ENCODE measurements at places on chromosomes 2 and 18.

GRCh38 chr2:42267530-42267929 lies 93.5 kb downstream of the COX7A2L start:
- DNase-seq = no peak

DNA sequence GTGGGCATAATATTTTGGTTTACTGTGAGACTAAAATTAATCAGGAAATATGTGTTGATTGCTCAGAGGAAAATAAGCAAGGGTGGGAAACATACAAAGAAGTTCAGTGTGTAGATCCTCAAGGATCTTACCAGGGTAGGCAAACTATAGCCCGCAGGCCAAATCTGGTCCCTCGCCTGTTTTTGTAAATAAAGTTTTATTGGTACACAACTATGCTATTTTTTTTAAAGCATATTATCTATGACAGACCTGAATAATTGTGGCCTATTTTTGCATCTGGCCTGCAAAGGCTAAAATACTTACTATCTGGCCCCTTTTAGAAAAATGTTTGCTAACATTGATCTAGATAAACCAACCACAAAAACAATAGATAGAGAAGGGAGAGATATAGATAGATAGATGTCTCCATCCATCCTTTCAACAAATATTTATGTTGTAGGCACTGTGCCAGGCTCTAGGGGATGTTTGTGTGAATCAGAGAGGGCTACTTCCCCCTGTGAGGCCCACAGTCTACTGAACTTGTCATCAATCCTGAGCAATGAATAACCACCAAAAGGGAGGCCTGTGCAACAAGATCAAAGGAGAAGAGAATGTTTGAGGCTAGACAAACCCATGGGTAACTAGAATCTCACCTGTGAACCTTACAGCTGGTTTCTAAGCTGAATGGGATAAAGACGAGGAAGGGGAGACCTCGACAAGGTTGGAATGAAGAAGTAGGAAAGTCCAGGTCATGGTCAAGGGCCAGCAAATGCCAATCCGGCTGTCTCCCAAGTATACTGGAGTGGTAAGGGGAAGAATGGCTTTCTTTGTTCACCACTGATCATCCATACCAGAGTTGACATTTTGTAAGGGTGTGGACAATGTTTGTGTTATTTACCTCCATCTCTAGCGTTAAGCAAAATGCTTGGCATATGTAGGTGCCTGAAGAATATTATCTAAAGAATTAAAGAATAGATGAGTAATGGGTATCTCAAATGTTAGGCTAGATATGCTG lies 23.6 kb downstream of the ALPK2 start:
- no peak for DNase-seq

GRCh38 chr2:118761771-118762170 lies 85.7 kb downstream of the EN1 start:
- DNase-seq = no peak

DNA sequence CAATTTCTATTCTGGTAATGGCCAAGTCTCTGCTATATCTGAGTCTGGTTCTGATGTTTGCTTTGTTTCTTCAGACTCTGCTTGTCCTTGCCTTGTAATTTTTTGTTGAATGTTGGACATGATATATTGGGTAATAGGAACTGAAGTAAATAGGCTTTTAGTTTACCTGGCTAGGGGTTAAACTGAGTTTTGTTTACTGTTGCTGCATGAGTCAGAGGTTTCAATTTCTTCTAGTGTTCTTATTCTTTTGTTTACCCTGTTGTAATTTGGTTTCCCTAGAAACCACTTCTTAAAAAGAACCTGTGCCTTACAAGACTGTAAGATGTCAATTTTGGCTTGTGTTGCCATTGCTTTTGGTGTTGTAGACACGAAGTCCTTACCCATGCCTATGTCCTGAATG lies 285.0 kb upstream of the KCNH7 start:
- DNase-seq = no peak

DNA sequence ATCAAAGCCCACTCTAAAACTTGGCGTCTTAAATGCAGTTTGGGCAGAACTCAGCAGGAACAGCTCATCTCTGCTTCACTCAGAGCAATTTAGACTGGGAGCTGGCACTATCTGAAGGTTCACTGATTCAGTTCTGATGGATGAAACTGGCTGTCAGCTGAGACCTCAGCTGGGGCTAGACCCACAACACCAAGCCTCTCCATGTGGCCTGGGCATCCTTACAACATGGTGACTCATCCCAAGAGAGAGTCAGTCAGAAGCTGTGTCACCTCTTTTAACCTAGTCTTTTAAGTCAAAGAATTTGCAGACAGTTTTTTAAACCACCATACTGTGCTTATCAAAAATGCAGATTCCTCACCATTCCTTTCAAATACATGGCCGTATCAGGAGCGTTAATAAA lies 62.6 kb upstream of the ZNF397 start:
- no peak for DNase-seq

- no peak for DNase-seq
Measured at GRCh38 chr18:75087119-75088020, 121.6 kb downstream of the PTGR3 start.

GRCh38 chr2:232260075-232260474 lies 118.5 kb upstream of the ALPP start:
- DNase-seq = no peak

DNA sequence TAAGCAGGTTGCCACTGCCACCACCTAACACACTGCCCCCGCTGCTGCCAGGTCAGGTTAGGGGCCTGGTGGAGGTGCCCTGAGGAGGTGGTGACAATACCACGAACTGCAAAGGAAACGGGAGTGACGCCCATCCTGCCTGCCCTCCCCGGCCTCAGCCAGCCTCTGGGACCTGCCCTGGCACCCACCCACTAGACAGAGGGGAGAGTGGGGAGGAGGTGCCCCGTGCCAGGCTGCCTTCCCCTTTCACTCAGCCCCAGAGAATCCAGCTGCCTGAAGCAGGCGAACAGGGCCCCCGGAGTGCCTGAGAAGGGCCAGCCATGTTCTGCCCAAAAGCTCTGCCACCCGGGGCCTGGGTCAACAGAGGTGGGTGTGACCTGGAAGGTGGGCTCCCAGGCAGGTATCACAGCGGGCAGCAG lies 44.5 kb upstream of the FOSL2 start:
- no peak for DNase-seq

DNA sequence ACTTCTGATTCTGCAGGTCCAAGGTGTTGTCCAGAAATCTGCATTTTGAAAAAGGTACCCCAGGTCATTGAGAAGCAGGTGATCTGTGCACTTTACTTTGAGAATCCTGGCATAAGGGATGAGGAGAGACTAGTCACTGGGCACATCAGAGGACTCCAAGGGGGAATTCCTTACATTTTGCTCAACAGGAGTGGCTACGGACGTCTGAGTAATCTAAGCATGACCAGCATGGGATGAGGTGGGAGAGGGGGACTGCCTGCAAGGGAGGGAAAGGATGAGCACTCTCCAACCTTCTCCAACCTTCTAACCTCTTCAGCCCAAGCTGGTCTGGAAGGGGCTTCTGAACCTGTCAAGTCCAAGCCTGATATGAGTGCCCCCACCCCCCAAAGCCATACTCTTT lies 55.5 kb downstream of the MARCHF4 start:
- DNase-seq = no peak

- DNase-seq = no peak
Measured at GRCh38 chr2:121483021-121483420, 47.7 kb upstream of the RNU4ATAC start.
